ENCODE measurements at places on chromosomes 16 and 17. TPM values are rescaled to one million over a fixed set of nuclear protein-coding genes. Genes with fewer than 3 reads are reported as not detected.
A peak's percentile ranks its signal among the peaks of the same experiment; 100 is the strongest.

SRCIN1 gene
- 23.6 TPM for total RNA-seq

- no peak for DNase-seq
Observed at GRCh38 chr17:8189041-8189710, 804 bp downstream of the BORCS6 start.

GRCh38 chr17:8387914-8388651 is 5.1 kb upstream of the RPL26 start:
- DNase-seq: no peak

GRCh38 chr17:45277216-45277849 is 15.4 kb upstream of the SPATA32 start:
- peak; percentile 95 for DNase-seq

DNA sequence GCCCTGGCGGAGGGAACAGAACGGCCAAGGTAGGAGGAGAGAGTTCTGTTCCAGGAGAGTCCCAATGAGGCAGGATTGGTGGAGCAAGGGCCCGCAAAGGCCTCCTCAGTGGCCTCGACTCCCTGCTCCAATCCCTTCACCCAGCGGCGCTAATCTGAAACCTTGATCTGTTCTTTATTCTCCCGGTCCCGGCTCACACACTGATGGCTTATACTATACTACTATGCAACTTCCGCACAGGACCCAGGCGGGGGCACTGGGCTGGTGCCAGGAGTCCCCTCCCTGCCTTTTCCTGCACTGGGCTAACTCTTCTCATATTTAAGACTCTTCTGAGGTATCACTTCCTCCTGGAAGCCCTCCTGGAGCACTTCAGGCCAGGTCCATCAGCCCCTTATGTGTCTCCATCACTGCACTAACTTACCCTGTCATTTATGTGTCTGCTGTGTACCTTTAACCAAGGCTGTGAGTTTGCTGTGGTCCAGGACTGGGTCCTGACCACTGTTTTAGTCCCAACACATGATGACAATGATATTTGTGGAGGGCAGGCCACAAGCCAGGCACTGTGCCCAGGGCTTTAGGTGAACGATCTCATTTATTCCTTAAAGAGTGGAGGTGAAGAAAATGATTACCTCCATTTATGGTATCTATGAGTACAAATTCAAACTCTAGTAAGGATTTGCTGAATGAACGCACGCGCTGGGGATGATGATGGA is 6.8 kb downstream of the CCDC102A start:
- no peak for DNase-seq

DNA sequence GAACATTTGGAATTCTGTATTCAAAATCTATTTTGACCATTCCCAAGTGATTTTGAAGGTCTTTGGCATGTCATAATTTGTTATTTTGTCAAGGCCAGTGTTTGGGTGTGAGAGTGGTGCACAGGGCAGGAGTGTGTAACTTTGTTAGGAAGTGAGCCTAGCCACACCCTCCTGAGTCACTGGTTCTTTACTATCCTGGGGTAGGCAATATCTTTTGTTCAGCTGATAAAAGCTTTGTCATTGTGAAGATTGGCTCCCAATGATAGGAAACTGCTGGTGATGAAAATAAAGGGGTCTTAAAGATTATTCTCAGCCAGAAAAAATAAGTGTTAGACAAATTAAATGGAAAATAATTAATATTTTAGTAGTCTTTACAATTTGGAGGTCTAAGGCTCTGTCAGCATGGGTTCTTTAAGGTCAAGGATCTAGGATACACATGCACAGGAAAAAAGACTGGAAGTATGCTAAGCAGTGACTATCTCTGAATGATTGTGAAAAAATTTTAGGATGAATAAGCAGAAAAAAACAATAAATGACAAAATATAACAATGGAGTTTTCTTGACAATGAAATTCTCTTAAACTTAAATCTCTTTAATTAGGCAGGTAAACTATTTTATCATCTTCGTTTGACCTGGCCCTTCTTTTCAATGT is 5.1 kb downstream of the UBN1 start:
- DNase-seq: no peak

GRCh38 chr16:8845699-8846298 is 23.0 kb downstream of the CARHSP1 start:
- no peak for DNase-seq

DNA sequence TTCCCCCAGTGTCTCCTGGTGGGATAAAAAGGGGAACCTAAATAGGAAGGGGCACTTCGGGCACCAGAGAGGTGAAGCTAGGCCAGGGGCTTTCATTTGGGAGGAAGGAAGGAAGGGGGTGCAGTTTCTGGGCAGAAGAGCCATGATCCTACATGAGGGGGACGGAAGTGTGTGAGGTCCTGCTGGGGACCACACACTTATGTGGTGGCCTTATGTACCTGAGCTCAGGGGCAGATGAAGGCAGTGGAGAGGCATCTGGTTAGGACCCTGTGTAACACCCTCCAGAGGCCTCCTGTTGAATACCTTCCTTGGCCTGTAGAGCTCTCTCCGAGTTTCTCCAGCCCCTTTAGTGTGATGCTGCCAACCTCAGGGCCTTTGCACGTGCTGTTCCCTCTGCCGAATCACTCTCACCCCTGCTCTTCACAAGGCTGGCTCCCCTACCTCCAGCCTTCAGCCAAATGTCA is 21.2 kb downstream of the IGFBP4 start:
- DNase-seq: no peak

Data from Caco-2 (cell line).